Lung (tissue), 17 donors: ENCODE measurements at places on chromosomes 1 and 21.

- no peak for DNase-seq
These were observed 60.8 kb upstream of the EPS8L3 start for GRCh38 chr1:109824349-109825115.

- no peak for DNase-seq
These were observed 17.0 kb upstream of the GRIK3 start for GRCh38 chr1:37051346-37051745.

GRCh38 chr1:87279536-87279875 lies 49.2 kb upstream of the LMO4 start:
- DNase-seq: no peak

DNA sequence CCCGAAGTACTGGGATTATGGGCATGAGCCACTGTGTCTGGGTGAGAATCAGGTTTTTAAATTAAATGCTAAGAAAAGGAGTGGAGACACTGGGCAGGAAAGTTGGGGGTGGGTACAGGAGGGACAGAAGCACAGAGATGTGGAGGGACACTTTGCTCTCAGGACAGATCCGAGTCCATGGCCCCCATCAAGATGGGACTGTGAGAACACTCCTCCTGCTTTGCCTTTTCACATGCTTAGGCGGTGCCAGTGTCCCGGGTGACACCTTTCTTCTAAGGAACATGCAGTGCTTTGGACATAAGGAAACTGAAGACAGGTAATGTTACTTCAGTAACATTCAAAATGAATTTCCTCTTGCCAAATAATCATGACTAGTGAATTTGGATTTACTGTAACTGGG lies 16.7 kb downstream of the SLC25A33 start:
- DNase-seq: no peak

DNA sequence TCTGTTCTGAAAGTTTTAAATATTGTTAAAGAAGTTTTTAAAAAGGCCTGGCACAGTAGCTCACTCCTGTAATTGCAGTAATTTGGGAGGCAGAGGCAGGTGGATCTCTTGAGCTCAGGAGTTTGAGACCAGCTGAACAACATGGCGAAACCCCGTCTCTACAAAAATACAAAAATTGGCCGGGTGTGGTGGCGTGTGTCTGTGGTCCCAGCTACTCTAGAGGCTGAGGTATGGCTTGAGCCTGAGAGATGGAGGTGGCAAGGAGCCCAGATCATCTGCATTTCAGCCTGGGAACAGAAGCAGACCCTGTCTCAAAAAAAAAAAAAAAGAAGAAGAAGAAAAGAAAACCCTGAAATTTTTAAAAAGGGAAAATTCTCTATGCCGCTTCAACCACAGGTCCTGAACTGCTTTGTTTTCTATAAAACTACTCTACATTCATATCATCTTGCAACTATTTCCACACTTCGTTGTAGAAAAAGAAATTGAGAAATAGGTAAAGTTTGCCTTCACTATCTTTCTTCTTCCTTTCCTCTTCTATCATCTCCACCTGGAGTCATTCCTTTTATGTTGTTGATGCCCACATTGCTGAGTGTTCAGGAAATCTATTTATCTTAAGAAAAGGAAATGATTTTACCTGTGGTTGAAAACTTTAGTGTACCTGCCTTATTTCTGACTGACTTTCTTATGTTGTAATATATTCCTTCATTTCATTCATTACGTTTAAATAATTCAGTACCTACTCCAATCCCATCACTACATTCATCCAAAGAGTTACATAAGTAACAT lies 1.7 kb downstream of the ATP6V1G3 start:
- no peak for DNase-seq

DNA sequence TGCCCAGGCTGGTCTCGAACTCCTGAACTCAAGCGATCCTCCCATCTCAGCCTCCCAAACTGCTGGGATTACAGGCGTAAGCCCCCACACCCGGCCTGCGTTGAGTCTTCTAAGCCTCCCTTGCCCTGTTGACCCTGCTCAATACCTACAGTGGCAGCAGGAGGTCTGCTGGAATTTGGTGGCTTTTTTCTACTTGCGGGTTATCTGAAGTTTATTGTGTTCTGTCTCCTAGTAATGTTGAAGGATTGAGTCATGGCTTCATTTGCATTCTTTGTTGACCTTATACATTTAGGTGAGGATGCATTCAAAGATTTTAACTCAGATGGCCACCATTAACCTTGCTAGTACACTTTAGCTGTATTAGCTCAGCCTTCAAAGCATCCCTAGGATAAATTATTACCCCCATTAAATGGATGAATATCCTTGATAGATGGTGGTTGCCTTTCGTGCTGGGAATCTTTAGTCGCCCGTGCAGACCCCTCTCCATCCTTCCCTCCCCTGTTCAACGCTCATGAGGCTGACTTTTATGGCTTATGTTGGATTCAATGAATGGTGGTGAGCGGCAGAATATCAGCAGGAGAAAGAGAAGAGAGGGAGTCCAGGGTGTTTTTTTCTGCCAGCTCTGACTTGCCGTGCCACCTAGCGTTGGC lies 9.7 kb upstream of the NPPB start:
- no peak for DNase-seq

DNA sequence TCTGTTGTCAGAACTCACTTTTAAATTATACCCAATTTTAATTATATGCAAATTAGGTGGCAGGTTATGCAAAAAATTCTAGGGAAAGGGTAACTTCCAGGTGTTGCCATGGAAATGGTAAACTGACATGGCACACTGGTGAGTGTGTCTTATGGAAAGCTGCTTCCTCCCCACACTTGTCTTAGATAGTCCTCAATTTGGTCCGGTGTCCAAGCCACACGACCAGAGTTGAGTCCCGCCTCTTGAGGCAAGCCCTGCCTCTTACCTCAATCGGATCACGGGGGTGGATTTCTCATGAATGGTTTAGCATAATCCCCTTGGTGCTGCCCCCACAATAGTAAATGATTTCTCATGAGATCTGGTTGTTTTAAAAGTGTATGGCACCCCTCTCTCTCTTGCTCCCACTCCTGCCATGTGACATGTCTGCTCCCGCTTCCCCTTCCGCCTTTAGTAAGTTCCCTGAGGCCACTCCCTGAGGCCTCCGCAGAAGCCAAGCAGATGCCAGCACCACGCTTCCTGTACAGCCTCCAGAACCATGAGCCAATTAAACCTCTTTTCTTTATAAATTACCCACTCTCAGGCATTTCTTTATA lies 74.9 kb downstream of the MATN1 start:
- DNase-seq: no peak

- DNase-seq: peak; percentile 12
These were observed 1423.1 kb downstream of the AMY1C start for GRCh38 chr1:105172788-105173187.

DNA sequence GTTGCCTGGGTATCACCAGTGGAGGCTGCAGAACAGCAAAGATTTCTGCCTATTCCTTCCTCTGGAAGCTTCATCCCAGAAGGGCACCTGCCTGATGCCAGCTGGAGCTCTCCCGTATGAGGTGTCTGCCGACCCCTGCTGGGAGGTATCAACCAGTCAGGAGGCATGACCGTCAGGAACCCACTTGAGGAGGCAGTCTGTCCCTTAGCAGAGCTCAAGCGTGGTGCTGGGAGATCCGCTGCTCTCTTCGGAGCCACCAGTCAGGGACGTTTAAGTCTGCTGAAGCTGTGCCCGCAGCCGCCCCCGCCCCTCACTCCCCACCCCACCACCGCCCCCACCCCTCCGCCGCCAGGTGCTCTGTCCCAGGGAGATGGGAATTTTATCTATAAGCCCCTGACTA lies 23.1 kb upstream of the HFM1 start:
- DNase-seq: no peak

- DNase-seq: no peak
These were observed 23.1 kb upstream of the NPPB start for GRCh38 chr1:11881749-11882441.

DNA sequence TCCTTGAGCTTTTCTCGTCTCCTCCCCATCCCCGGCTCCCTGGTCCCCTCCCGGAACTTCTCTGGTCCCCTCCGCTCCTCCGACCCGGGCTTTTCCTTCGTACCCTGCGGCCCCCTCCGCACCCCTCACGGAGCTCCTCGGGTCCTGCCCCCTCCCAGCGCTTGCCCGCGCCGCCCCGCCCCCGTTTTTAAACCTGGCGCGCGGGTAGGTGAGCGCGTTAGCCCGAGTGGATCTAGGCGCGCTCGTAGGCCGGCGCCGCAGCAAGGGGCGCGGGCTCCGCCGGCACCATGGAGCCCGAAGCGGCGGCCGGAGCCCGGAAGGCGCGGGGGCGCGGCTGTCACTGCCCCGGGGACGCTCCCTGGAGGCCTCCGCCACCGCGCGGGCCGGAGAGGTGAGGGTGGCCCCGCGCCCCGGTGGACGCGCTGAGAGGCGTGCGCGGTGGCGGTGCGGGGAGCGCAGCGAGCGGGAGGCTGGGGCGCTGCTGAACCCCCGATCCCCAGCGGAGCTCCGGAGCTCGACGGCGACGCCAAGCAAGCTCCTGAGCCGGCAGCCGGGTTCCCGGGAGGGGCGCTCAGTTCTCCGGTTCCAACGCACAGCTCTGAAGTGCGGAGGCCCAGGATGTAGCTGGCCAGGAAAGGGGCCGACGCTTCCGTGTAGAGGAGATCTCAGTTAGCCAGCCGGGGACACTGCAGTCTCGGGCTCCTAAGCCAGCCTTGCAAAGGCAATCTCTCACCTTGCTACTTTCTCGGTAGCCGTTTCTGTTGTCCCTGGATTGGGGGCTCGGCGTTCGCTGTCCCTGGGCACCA lies at the start of gene RIPPLY3:
RIPPLY3 (plus strand) TSS at position 217 of the 806 bp plus-strand sequence; CDS start at position 288, 71 bp downstream.
- peak; percentile 35 for DNase-seq

GRCh38 chr1:117167402-117167801 lies 43.3 kb downstream of the VTCN1 start:
- DNase-seq: no peak

DNA sequence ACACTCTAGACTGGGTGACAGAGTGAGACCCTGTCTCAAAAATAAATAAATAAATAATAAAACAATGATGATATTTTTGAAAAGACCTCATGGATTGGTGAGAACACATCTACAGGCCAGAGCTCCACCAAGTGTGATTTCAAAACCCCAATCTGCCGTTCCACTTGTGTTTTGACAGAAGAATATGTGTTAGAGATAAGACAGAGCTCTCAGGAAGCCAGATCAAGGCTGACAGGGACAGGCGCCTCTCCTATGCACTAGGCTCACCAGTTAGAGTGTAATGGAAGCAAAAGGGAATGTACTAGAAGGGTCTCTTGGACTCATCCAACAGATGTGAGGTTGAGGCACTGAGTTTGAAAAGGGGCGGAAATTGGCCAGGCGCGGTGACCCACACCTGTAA lies 110.7 kb upstream of the ERRFI1 start:
- peak; percentile 16 for DNase-seq

GRCh38 chr1:58480191-58480590 lies 66.3 kb downstream of the OMA1 start:
- no peak for DNase-seq

GRCh38 chr1:44822981-44823451 lies 14.7 kb downstream of the BTBD19 start:
- DNase-seq: no peak

DNA sequence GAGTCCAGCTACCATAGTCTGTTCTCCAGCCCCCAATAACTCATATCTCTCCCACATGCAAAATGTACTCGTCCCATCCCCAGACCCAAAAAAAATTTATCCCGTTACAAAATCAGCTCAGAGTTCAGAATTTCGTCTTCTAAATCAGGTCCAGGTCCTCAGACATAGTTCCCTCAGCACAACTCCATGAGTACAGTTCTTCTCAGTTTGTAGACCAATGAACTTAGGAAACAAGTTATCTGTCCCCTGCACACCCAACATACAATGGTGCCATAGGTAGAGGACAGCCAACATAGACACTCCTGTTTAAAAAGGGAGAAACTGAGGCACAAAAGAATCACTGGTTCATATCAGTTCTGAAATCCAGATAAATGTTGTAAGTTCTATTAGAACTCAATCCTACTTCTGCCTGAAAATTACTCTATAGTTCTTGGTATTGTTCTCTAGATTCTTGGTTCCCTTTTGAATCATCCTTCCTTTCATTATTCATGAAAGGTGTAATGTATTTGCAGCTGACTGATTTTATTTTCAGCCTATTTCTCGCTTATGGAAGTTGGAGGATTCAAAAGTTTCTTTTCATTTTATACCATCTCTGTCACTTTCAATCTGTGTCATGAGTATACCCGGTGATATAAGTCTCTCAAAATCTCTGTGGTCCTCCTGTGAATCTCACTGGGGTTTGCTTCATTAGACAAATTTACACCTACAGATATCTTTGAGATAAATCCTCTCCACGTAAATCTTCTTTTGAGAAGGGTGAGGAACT lies 75.8 kb upstream of the TSPAN2 start:
- no peak for DNase-seq

DNA sequence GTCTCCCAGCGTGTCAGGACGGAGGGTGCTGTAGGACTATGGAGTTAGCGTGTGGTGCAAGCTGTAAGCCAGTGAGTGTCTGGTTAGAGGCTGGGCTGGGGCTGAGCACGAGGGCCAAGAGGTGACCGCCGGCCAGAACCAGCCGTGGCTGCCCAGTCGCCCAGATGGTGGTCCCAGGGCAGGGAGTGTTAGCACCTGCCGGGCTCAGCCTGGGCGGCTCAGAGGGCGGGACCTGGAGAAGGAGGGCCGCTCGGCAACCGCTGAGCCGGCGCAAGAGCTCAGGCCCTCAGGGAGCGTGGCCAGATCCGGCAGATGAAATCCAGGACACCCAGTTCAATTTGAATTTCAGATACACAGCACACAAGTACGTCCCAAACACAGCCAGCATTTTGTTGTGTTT lies 87.9 kb downstream of the PRDM16 start:
- no peak for DNase-seq

DNA sequence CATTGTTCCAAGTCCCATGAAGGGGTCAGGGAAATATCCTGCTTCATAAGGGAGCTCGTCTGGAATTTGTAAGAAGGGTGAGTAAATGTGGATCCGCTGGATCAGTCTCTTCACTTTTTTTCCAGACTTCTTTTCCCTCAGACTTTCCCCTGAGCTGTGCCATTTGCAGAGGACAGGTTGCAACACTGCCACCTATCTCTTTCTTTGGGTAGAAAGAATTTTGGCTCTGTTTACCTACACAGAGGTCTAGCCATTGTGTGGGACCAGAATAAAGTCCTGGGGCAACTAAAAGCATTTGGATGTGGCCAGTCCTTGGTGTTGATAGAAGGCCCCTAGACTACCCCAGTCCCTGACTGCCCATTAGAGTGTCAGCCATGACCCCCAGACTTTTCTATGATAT lies 1146.7 kb upstream of the PRMT6 start:
- no peak for DNase-seq

DNA sequence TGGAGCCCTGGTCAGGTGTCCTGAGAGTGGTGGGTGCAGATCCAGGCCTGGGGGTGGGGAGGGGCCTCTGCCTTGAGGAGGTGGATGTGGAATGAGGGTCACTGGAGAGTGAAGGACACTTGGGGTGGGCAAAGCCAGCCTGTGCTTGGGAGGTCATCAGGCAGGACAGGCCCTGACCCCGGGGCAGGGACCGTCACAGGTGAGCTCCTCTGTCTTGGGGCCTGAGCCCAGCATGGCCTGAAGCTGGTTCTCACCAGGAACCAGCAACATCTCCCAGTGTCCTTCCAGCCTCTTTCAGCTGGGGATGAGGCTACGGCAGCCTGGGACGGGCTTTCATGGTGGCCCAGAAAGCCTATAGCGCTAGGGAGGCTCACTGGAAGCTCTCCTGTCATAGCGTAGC lies 831 bp upstream of the KRTAP10-2 start:
- DNase-seq: no peak

GRCh38 chr1:31479811-31480210 lies 66.8 kb downstream of the SERINC2 start:
- no peak for DNase-seq

GRCh38 chr1:186643614-186644013 lies 36.6 kb downstream of the PTGS2 start:
- no peak for DNase-seq
